ENCODE measurements at places on chromosomes 3 and 15.

- no peak for DNase-seq
Measured at GRCh38 chr3:67349551-67350174, 304.7 kb downstream of the SUCLG2 start.

GRCh38 chr15:77819851-77820728 lies 187.4 kb upstream of the LINGO1 start:
- DNase-seq: peak; percentile 56

- DNase-seq: no peak
Measured at GRCh38 chr15:61376961-61377360, 147.9 kb upstream of the RORA start.

DNA sequence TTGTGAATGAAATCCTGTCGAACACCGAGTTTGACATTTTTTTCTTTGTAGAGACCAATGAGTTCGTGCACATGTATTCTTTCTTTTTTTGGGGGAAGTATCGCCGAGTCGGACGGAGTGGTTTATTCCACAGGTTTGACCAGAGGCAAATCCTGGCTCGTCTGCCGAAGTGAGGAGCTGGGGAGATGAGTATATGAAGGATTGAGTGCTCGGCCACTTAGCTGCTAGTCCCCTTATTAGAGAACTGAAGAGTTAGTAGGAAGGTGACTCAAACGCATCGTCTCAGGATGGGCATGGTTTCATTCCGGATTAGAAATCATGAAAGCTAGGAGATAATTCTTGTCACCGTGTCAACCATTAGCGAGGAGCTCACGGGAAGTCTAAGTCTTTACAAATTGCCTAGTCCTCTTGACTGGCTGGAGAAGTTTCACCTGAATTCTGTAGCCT lies 154.7 kb upstream of the GOLIM4 start:
- no peak for DNase-seq

- DNase-seq: no peak
Measured at GRCh38 chr3:55169608-55170072, 241.8 kb upstream of the LRTM1 start.

GRCh38 chr15:25177955-25178801 lies 223.4 kb downstream of the SNRPN start:
- no peak for DNase-seq

GRCh38 chr3:45992821-45993221 lies 2.8 kb downstream of the FYCO1 start:
- no peak for DNase-seq

DNA sequence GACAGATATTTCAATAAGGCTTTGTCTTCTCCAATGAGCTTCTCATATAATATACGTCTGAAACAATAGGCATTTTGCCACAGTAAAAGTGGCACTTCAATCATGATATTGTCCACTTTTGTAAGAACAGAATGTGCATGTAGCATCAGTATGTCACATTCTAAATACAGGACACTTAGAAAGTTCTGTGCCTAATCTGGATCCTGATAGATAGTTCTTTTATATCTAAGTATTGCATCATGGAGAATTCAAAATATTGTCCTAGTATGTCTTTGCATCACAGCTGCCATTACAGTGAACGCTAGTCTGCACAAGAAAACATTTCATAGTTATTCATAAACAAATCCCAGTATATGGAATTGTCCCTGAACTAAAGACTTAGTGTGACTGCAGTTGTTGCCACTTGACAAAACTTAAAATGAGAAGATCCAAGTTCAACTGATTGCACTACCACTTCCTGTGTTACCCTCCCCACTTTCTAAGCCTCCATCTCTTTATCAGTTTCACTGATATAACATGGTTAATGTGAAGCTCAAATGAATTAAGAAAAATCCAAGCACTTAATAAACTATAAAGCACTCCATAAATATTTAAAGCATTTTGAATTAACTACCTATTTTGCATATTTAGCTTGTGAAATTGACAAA lies 19.6 kb downstream of the LRRFIP2 start:
- no peak for DNase-seq

Measured in cerebellar cortex (tissue), 1 donor.